ENCODE measurements at places on chromosomes 2 and 18.

DNA sequence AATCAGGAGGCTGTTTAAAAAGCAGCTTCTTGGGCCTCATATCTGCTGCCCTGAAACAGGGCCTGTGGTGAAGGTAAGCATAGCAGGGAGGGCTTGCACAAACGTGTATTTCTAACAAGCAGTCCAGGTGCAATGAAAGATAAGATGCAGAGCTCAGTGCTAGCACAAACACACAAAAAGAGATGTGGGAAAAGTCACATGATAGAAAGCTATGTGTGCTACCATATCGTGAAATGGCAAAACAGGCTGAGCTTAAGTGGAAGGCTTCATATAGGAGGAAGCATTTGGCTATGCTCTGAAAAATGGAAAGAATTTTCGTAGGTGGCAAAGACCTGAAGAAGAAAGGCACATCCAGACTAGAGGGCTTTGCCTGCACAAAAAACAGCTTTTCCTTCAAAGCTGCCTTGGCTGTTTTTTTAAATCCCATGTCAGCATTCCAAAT is 10.2 kb downstream of the RSAD2 start:
- no peak for DNase-seq

DNA sequence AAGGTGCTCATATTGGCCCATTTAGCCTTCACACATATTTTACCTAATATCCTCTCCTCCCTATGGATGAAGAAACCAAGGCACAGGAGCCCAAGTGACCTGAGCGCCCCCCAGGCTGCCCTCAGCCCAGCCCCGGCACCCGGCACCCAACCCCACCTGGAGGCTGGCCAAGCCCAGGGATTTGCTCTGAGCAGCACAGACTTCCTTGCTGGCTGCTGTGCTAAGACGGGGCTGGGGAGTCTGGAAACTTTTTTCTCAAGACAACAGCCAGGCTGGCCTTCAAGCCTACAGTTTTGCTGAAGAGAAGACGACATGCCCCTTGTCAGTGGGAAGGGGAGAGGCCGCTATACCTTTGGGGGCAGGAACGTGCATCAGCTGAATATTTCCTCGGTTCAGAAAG is 52.7 kb upstream of the LAMA1 start:
- DNase-seq = no peak

DNA sequence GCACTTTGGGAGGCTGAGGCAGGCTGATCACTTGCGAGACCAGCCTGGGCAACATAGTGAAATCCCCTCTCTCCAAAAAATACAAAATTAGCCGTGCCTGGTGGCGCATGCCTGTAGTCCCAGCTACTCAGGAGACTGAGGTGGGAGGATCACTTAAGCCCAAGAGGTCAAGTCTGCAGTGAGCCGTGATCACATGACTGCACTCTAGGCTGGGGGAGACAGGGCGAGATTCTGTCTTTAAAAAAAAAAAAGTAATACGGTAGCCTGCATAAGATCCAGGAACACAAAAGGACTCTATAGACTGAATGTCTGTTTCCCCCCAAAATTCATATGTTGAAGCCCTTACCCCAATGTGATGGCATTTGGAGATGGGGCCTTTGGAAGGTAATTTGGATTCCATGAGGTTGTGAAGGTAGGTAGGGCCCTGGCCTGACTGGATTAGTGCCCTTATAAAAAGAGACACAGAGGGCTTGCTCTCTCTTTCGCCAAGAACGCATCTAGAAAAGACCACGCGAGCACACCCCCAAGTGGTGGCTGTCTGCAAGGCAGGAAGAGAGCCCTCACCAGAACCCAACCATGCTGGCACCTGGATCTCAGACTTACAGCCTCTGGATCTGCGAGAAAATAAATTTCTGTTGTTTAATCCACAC is 17.0 kb downstream of the MBOAT2 start:
- no peak for DNase-seq

DNA sequence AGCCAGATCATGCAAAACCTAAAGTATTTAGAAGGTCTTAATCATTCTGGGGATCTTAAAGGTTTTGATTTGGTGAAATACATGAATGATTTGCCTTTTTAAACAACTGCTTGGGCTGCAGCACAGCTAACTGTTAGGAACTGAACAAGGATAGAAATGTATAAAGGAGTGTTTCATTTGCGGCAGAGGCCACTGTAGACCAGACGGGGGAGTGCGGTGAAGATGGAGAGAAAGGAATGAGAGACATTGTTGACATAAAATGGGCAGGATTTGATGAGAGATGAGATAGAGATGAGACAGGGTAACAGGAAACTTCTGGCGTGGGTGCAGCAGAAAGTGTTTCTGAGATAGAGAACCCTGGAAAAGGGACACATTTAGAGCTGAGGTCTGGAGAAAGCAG is 308.1 kb downstream of the TMX3 start:
- no peak for DNase-seq

- no peak for DNase-seq
Measured at GRCh38 chr2:135179689-135180088, 127.6 kb downstream of the RAB3GAP1 start.

DNA sequence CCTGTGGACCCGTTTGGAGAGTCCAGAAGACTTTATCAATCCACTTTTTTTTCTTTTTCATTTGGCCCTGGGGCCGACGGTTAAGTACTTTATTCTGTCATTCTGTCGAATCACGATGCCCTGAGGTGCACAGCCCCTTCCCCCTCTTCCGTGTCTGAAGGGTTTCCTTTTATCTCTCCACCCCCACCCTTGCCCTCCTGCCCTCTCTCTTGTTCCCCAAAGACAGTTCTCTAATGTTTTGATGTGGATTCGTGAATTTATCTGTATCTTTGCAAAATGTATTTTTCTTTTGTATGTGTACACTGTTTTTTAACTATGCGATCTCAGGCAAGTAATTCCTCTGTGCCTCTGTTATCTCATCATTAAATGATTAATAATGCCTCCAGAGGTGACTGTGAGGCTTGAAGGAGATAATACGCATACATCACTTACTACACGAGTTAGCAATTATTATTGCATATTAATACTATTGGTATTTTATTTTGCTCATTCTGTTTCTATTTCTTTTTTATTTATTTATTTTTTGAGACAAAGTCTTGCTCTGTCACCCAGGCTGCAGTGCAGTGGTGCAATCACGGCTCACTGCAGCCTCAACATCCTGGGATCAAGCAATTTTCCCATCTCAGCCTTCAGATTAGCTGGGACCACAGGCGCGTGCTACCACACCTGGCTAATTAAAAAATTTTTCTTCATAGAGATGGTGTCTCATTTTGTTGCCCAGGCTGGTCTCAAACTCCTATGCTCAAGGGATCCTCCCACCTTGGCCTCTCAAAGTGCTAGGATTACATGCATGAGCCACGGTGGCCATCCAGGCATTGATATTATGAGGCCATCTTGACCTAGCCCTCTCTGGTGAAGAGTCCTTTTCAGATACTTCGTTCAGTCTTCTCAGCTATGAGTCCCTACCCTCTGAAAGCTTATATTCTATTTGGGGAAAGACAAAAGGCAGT is 1.4 kb upstream of the CASP8 start:
- DNase-seq = no peak

DNA sequence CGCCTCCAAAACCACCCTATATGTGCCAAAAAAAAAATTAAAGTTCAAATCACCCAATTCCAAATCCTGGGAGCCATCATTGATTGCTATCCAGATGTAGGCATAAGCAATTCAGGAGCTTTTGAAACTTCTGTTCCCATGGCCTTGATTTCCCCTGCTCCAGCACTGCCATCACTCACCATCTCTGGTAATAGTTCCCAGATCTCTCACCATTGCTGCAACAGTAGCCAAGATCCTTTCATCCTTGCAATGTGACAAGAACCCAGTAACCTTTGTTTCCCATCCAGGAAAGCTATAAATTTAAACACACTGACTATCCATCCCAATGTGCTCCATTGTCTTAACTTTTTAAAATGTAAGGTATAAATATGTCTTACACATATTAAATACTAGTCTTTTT is 155.4 kb downstream of the PDE11A start:
- no peak for DNase-seq

DNA sequence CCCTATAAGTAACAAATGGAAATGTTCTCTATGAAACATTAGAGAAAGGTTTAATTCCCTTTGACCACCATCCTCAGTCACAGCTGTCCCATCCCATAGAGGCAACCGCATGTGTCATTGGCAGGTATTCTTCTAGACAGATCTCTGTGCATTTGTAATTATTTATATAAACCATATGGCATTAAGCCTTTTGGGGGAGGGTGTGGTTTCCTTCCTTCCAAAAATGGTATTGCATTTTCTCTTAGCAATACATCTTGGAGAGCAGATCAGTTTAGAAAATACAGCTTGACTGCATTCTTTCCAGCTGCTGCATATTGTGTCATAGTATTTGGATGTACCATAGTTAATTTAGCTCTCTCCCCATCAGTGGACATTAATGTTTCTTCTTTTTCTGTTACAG is 57.7 kb downstream of the LCLAT1 start:
- no peak for DNase-seq

- DNase-seq = no peak
Measured at GRCh38 chr18:44586782-44587524, 93.7 kb upstream of the SETBP1 start.

- DNase-seq = peak; percentile 77
Measured at GRCh38 chr2:85420536-85421259, 2.2 kb downstream of the SH2D6 start.

GRCh38 chr18:23243178-23243577 is 107.9 kb downstream of the CABLES1 start:
- no peak for DNase-seq

GRCh38 chr2:5694306-5694705 is 2.1 kb downstream of the SOX11 start:
- no peak for DNase-seq

- DNase-seq = no peak
Measured at GRCh38 chr18:6086731-6087130, 191.4 kb upstream of the TMEM200C start.

DNA sequence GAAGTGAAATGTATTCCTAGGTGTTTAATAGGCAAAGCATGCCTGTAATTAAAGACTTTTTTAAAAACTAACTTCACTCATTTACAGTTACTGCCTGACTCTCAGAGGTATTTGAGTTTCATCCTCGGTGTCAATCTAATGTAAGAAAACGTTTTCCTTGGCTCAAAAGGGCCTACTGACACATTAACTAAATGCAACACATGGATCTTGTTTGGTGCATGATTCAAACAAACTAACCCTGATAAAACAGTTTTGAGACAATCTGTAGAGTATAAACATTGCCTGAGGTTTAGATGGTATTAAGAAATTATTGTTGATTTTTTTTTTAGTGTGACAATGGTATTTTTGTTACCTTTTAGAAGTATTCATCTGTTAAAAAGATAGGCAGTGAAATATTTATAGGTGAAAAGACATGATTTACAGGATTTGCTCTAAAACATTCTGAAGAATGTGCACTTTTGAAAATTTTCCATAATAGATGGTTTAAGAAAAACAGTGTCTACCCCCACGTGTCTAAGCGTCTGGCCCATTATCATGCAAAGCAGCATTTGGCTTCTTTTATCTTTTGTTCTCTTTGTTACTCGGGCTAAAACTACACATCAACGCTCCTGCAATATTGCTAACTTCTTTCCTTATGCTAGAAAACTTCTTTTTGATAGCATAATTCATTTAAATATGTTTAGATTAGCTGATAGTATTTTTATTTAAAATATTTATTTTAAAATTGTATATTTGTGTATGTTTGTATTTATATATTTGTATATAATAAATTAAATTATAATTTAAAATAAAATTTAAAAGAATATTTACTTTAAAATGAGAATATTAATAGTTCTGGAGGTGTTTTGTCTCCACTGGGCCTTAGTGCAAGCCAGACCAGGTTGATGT is 160.2 kb upstream of the NDUFV2 start:
- DNase-seq = no peak

GRCh38 chr2:31032475-31032874 is 105.8 kb downstream of the GALNT14 start:
- DNase-seq = no peak

GRCh38 chr2:147845411-147845971 is 662 bp downstream of the ACVR2A start:
- no peak for DNase-seq

DNA sequence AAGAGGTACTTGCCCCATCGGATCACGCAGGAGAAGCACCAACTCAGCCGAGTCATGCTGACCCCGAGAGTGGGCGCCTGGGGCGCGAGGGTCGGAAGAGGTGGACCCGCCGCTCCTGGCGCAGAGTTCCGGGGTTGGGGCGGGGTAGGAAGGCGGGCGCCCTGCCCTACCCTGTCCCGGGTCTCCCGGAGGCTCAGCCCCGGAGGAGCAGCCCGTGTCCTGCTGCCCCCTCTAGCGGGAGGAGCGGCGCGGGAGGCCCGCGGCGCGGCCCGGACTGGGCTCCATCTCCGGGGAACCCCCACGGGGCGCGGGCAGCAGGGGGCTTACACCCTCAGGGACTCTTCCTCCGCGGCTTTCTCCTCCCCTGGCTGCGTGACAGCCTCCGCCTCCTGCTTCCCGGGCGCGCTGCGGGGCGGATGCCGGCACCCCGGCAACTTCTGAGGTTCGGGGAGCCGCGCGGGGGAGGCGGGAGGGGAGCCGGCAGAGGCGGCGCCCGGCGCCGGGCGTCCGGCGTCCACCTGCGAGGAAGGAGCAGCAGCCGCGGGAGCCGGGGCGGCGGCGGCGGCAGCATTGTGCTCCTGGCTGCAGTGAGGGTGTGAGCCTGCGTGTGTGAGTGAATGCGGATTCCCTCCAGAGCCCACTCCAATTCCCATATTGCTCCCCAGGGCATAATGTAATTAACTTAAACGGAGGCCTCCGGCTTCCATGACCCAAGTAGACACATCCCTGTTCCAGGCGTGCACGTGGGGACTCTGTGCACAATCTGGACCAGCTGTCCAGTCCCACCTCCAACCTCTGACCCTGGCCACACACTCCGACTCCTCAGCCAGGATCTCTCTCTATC is 7.6 kb upstream of the TNS1 start:
- no peak for DNase-seq
